Endothelial cell of umbilical vein (primary cell): ENCODE measurements at places on chromosomes 11 and 22. TPM values are rescaled to one million over a fixed set of nuclear protein-coding genes. Genes with fewer than 3 reads are reported as not detected.

The BRD1 gene
- total RNA-seq = 38.8 and 41.1 TPM in 2 replicates

The LSP1 gene
- total RNA-seq = not detected in 2 replicates

The MMP8 gene
- total RNA-seq = not detected in 2 replicates

The MIAT gene
- total RNA-seq = 0.53 and 0.80 TPM in 2 replicates

The BDNF gene
- 2.6 and 3.1 TPM in 2 replicates for total RNA-seq

The CABP7 gene
- total RNA-seq = not detected in 2 replicates

The SAA4 gene
- not detected in 2 replicates for total RNA-seq

The SCN2B gene
- total RNA-seq = not detected in 2 replicates

The ARHGAP8 gene
- total RNA-seq = not detected in 2 replicates

The SYT12 gene
- not detected in 2 replicates for total RNA-seq

The PGA5 gene
- not detected in 2 replicates for total RNA-seq

The ELFN2 gene
- total RNA-seq = 1.3 and 1.4 TPM in 2 replicates

The RIMBP3C gene
- total RNA-seq = 0.09 TPM in 1 of 2 replicates, not detected in the other

The DDX17 gene
- 377 and 393 TPM in 2 replicates for total RNA-seq

The SPI1 gene
- total RNA-seq = not detected in 2 replicates

GRCh38 chr11:116869610-116870009 is 32.2 kb upstream of the APOA1 start:
- DNase-seq = no peak

- no peak for DNase-seq
Observed at GRCh38 chr11:57370251-57370650, 10.7 kb downstream of the PRG3 start.

GRCh38 chr11:119389611-119390254 is 8.2 kb upstream of the USP2 start:
- no peak for DNase-seq

DNA sequence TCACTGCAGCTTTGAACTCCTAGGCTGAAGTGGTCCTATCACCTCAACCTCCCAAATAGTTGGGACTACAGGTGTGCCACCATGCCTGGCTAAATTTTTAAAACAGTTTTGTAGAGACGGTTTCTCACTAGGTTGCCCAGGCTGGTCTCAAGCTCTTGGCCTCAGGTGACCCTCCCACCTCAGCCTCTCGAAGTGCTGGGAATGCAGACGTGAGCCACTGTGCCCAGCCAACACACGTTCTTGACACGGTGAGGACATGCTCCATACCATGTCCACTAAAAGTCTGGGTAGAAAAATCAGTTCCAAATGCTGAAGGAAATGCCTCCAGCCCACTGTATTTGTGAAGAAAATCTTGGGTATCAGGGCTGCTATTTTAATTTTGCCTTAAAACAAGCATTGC is 46.9 kb downstream of the PDHX start:
- DNase-seq = no peak

GRCh38 chr11:43697679-43698078 is 17.1 kb downstream of the HSD17B12 start:
- no peak for DNase-seq

- DNase-seq = no peak
Observed at GRCh38 chr11:33062137-33062536, 22.8 kb downstream of the TCP11L1 start.

DNA sequence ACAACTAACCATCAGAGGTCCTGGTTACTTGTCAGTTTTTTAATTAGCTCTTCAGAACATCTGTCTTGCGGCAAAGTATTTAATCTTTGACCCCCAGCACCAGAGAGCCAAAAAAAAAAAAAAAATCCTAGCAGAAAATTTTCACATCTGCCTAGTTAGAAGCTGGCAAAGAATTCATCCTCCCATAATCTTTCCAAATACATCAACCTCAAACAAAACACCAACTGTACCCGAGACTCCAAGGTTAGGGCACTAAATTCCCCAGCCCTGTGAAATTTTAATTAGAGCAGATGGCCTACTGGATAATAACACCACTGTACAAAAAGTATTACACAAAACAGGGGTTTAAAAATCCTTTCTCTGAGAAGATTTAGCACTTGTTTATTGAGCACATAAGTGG is 55.7 kb downstream of the RAB38 start:
- no peak for DNase-seq

- DNase-seq = no peak
Observed at GRCh38 chr22:41709341-41709740, 10.0 kb downstream of the MEI1 start.

DNA sequence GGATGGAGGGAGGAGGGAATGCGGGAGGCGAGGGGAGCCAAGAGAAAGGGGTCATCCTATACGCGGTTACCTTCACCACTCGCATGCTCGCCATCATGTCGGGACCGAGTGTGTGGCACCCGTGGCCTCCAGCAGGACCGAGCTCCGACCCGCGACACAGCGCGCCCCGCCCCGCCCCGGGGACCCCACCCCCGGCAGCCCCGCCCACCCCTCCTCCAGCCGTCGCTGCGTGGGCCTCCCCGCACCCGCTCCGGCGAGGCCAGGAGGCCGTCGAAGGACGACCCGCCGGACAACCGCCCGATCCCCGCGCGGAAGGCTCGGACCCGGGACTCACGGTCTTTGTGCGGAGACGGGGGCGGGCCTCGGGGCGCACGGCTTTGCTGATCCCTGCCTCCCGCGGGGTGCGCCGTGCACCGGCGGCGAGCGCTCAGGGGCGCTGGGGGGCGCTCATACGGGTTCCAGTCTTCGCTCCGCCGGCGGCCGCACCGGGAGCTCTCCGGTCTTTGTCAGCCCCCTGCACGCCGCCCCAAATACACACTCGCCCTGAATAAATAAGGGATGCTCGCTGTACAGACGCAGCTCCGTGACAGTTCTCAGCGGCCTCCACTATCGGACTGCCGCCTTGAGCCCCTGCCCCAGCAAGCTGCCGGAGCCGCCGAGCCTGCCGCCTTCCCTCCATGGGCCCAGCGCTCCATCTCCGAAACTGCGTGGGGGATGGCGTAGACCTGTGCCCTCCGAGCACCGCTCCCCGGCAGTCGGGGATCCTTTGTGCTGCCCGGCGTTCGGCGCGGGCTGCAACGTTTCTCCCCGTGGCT is at the start of gene UBE2L6:
Gene UBE2L6, minus strand, starts transcription at position 158 of the 815 bp plus-strand sequence. Its CDS starts 61 bp downstream, at position 97.
- no peak for DNase-seq

DNA sequence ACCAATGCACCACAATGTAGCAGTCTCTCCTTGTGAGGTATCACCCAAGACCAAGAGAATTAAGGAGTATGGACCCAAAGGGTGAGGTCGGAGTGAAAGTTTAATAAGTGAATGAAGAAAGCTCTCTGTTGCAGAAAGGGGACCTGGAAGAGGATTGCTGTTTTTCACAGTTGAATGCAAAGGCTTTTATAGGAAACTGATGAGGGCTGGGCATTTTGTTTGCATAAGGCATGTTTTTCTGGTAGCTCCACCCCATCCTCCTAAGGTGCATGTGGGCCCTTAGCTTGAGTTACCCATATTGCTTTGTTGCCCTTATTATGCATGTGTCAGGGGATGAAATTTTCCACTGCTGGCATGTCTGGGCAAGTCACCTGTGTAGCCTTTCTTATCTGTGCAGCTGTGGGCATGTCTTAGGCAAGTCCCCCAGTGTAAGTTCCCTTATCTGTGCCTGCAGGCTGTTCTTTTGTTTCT is 64.7 kb downstream of the BDNF start:
- no peak for DNase-seq

GRCh38 chr11:131624531-131624930 is 254.1 kb downstream of the NTM start:
- DNase-seq = no peak

GRCh38 chr11:117145393-117145761 is 1.3 kb downstream of the PAFAH1B2 start:
- DNase-seq = peak; percentile 73

- no peak for DNase-seq
Observed at GRCh38 chr22:25758316-25758715, 16.3 kb downstream of the MYO18B start.

DNA sequence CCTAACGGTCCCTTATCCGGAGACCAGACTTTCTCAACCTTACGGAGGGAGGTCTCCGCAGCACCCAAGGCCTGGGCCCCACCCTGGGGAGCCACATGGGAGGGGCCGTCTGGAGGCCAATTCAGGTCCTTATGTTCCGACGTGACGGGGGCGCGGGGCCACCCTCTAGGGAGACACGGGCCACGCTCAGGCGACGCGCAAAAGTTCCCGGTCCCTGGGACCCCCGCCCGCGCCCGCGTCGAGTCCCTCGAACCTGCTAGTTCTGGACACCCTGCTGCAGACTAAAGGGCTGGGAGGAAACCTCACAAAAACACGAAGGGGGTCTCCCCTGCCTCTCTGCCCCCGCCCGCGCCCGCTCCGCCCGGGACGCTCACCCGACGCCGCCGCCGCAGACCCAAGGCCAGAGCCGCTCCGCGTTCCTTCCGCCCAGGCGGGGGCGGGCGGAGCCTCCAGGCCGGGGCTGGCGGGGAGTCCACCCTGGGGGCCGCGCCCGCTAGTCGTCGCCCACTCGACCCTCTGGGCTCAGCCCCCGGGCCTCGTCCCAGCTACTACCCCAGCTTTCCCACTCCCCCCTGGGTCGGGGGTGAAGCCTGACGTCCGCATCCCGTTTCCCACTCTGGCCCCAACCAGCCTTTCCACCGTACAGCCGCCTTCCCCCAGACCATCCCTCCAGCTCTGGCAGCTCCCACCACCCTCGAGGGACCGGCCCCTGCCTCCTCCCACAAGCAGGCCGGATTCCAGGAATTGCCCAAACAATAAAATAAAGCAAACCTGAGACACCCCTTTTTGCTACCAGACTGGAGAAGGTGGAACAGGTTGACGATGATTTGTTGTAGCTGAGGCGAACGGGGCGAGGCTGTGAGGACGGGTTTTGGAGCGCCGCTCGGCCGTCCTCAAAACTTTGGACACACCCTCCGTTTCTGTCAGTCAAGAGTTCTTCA is 2.7 kb downstream of the RNH1 start:
- peak; percentile 65 for DNase-seq

DNA sequence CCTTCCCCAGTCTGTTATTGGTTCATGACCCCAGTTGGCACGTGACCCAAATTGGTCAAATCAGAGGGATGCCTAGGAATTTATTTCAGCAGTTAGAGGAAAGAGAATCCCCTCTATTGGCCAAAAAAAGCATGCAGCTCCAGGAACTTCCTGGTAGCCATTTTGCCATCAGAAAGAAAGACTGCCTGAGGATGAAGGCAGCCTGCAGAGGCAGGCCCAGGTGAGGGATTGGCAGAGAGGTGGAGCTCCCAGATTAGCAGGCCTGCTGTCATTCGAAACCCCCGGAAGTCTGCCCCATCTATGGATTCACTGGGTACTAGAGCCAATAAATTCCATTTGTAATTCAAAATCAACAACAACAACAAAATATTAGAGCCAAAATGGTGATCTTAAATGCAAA is 207.6 kb downstream of the CWF19L2 start:
- no peak for DNase-seq

GRCh38 chr11:131303611-131304119 is 66.8 kb upstream of the NTM start:
- no peak for DNase-seq

- DNase-seq = no peak
Observed at GRCh38 chr11:116086426-116086825, 582.2 kb upstream of the CADM1 start.

- no peak for DNase-seq
Observed at GRCh38 chr11:132300283-132300682, 929.9 kb downstream of the NTM start.

DNA sequence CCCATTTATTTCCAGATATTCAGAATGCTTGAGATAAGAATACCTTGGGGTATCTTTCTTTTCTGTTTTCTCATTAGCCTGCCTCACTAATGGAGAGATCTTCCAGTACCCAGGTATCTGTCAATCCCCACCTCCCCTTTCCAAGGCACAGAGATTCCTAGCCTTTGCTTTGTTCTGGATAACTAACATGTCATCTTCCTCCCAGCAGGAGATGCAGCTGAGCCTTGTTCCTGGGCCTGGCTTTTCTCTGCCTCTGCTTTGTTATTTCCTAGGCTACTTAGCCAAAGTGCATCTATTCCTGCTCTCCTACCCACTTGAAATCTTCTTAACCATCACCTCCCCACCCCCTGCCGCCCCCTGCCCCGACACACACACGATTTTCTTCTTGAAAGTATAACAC is 297.1 kb downstream of the NELL1 start:
- DNase-seq = no peak

GRCh38 chr11:79244241-79244772 is 196.5 kb downstream of the TENM4 start:
- no peak for DNase-seq

- no peak for DNase-seq
Observed at GRCh38 chr11:33668468-33668825, 32.2 kb downstream of the C11orf91 start.

GRCh38 chr11:44282620-44283019 is 27.3 kb downstream of the ALX4 start:
- DNase-seq = no peak

DNA sequence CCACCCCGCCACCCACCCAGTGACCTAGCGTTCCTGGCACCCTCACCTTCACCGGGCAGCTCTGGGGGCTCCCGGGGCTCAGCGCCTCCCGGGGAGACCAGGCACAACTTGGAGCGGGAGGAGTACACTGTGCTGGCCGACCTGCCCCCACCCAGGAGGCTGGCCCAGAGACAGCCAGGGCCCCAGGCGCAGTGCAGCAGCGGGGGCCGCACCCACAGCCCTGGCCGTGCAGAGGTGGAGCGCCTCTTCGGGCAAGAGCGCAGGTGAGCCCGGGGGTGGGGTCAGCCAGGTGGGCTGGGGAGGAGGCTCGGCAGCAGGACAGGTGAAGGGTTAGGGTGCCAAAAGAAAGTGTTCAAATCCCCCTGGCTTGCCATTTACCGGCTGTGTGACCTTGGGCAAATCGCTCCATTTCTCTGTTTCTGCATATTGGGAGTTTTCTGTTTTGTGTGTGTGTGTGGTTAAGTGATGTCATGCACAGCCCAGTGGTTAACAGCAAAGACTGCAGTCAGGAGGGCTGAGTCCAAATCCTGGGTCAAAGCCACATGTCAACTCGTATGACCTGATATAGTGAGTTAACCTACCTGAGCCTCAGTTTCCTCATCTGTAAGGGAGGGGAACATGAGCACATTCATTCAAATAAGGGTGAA is 29.5 kb downstream of the TRIOBP start:
- no peak for DNase-seq

GRCh38 chr11:33953289-33953688 is 61.4 kb upstream of the LMO2 start:
- DNase-seq = peak; percentile 33

GRCh38 chr22:31625661-31626426 is 36.2 kb downstream of the PISD start:
- DNase-seq = peak; percentile 82

GRCh38 chr11:118321386-118322082 is 17.0 kb downstream of the CD3E start:
- DNase-seq = no peak

DNA sequence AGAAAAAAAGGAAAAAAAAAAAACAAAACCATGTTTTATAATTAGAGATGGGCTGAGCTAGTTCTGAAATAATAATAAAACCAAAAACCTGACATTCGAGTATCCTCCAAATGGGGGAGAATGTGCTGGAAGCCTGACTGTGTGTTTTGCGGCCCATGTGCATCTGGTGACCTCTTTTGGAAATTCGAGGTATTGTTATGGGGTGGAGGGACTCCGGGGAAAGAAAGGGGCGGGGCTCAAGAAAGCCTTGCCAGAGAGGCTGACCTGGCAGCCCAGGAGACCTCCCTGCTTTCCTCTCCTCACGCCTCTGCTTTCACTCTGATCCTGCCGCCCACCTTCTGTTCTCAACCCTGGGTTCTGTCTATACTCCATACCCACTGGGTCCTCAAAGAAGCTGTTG is 72.9 kb downstream of the CTTN start:
- DNase-seq = peak; percentile 35

GRCh38 chr11:78138291-78138690 is 1.1 kb downstream of the ALG8 start:
- no peak for DNase-seq
